ENCODE measurements at places on chromosomes 3 and 15.

DNA sequence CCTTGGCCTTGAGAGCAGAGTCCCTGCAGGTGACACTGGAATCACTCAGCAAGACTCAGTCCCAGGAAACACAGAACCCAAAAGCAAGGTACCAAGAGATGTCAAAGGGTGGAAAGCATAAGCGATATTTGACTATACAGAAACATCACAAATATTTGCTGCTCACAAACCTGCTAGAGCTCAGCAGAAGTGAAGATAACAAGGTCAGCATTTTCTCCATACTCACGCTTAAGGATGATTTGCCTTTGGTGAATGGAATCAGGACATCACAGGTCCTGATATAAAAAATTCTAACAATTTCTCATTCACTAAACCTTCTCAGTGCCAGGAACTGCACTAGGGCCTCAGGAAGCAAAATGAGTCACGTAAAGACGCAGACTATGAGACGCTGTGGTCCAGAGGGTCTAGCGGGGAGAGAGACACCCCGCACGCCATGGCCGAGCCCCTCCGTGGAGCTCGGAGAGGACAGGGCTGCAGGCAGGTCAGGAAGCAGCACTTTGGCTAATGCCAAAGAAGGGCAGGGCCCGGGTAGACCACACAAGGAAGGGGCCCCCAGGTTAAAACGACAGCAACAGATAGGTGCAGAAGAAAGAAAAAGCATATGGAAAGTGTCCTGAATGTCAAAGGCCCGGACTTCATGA lies 10.7 kb downstream of the PCSK6 start:
- no peak for DNase-seq

- DNase-seq = no peak
Measured at GRCh38 chr3:101861212-101861788, 12.0 kb downstream of the NFKBIZ start.

DNA sequence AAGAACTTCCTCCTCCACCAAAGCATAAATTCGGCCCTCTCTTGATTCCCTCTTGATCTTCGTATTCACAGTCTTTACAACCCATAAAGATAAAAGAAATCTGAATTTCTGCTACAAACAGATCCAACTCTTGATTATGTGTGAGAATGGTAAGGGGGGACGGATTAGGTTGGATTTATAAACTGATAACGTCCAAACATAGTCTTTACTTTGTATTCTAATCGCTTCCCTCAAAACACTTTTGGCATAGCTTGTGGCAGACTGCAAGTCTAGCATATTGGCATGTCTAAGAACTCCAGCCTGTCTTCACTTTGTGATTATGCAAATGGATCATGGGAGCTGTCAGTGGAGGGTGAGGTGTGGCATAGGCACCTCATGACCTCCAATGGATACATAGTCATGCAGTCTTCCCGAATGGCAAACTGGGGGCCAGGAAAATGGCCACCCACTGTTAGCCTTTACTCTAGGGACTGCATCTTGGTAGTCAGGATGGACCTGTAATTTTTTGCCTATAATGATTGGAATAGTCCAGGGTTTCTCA lies 24.3 kb upstream of the GPR171 start:
- DNase-seq = no peak

GRCh38 chr3:180707896-180708295 lies 28.6 kb upstream of the CCDC39 start:
- no peak for DNase-seq

GRCh38 chr15:79311901-79312553 lies 1.1 kb downstream of the TMED3 start:
- DNase-seq = no peak

GRCh38 chr3:171184372-171184771 lies 157.9 kb upstream of the SLC2A2 start:
- DNase-seq = no peak

DNA sequence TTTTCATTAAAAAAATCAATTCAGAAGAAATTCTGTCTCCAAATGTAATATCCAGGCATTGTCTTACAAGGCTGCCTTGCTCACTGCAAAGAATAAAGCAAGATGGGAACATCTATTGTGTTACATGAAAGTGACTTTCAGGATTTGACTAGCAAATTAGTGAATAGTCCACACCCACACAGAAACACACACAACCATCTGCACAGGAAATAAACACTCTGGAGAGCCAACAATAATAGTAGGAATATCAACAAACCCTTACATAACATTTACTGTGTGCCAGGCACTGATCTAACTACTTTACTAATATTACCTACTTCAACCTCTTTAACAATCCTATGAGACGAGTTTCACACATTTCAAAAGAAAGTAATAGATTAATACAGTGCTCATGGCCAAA lies 28.9 kb upstream of the ZNF385D start:
- DNase-seq = no peak

- DNase-seq = peak; percentile 61
Measured at GRCh38 chr3:121660356-121661171, at the start of gene HCLS1. HCLS1 (minus strand) TSS chr3:121660903; CDS start chr3:121658347, 2,556 bp downstream.

- DNase-seq = no peak
Measured at GRCh38 chr3:172018364-172018763, 21.0 kb upstream of the FNDC3B start.

- DNase-seq = no peak
Measured at GRCh38 chr15:98154863-98155262, 194.4 kb downstream of the ARRDC4 start.

DNA sequence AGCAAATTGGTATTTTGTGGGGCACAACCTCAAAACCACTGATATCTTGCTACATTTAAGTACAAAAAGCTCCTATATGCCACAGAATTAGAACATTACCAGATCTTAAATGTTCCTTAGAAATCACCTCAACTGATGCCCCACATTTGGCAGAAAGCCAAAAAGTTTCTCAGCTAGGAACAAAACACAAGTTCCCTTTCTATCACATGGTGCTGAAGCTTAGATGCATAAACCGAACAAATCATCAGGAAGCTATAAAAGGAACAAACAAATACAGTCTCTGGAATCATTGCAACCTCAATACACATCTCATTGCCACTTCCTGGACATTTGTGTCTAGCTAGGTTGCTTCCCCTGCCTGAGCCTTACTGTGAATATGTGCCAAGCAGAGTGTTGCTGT lies 492.6 kb downstream of the LPP start:
- DNase-seq = no peak

DNA sequence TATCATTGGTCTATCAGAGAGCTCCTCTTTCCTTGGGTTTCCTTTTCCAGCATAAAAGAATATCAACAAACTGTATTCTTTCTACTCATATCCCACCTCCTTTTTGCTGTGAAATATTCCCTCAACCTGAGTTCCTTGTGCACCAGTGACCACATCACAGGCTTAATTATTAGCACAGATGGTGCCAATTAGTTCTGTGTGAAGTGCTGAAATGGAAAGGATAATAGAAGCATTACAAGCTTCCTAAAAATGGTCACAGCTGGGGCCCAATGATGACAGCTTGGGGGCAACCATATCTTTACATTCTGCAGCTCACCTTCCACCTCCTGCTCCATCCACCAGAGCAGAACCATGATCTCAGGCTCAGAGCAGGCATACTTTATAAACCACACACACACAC lies 84.6 kb downstream of the ANO10 start:
- no peak for DNase-seq

DNA sequence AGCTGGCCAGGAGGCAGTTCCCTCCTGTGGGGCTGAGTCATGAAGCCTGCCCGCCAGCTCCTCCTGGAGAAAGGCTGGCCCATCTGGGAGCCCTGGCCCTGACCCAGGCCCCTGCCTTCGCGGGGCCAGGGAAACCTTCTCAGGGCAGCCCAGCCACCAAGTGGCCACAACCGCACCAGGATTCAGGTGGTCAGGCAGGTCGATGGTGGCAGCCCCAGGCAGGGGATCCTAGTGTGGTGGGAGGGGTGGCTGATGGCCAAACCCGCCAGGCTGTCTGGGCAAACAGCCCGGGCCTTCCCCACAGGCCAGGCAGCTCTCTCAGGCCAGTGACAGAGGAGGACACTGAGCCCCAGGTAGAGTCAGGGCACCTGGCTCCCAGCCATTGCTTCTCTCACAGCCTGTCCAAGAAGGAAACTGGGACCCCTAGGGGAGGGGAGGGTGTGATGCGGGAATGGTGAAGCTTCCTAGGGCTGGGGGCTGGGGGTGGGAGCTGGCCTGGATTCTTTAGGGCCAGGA lies 1.2 kb downstream of the TWF2 start:
- no peak for DNase-seq

DNA sequence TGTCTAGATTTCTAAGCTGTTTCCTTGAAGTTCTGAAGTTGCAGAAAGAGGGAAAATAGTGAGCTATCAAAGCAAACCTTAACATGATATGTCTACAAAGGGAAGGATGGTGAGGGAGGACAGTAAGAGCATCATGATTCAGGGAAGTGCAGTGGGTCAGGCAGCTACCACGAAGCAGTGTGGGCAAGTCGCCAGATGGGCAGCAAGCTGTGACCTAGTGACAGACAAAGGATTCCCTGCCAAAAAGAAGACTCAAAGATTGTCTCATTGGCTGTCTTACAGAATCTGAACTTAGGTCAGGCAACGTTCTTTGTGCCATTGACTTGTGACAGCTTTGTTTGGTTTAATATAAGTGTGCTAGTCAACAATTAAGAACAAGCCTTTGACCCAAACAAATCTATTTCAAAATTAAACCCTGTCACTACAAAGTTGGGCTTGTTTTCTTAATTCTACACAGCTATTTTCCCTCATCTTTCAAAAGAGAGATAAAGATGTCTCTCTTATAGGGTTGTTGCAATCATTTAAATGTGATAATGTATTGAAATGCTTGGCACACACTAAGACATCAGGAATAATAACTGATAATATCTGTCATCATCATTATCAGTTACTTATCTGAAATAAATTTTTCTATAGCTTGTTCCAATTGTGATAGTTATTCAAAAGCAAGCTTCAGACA lies 153.3 kb downstream of the ECT2 start:
- no peak for DNase-seq

DNA sequence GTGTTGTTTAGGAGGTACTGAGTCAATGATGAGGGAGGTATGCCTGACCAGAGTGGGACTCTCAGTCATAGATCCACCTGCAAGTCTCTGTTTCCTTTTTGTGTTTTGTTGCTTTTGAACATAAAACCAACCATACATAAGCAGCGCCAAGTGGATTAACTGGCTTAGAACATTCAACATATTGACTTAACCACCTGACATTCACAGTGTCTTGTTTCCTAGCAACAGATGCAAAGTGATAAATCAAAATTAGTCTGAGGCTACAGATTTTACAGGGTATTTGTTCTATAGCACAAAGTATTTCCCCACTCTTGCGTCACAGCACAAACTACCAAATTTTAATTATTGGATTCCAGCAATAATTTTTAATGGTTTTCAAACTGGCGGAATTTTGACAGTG lies 283.8 kb downstream of the BBX start:
- no peak for DNase-seq

DNA sequence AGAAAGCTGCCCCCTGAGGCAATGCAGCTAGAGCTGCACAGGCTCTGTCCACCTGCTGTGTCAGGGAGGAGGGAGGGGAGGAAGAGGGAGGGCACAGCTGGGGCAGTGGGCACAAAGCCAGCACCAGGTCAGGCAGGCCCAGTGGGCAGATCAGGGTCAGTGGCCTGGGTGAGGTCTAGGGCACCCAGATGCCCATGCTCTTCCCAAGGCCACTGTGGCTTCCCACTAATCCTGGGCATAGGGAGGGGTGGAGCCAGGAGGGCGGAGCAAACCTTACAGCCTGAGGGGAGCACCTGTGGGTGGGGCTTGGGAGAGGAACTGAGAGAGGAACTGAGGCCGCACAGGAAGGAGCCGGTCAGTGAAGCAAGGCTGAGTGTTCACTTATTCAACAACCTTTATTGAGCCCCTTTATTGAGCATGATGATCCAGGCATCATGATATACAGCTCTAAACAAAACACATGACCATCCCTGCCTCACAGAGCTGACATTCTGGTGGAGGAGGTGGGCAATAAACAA lies 55.0 kb downstream of the RHCG start:
- DNase-seq = no peak

DNA sequence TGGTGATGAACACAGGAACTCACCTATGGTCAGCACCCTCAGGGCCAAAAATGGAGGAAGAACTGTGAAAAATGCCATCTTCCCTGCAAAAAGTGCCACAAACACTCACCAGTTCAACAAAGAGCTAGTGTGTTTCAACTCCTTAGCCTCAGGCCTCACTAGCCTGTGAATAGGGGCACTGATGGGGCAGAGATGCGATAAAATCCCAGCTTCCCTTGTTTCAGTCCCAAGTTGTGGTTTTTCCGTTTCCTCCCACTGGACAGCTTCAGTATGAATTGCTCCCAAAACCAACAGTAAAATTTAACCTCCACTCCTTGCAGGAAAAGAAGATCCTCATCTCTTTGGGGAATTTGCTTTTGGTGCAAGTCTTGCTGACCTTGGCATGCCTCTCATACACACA lies 117.4 kb upstream of the ADAMTS9 start:
- no peak for DNase-seq

GRCh38 chr3:1172644-1173043 lies 79.8 kb downstream of the CNTN6 start:
- no peak for DNase-seq

DNA sequence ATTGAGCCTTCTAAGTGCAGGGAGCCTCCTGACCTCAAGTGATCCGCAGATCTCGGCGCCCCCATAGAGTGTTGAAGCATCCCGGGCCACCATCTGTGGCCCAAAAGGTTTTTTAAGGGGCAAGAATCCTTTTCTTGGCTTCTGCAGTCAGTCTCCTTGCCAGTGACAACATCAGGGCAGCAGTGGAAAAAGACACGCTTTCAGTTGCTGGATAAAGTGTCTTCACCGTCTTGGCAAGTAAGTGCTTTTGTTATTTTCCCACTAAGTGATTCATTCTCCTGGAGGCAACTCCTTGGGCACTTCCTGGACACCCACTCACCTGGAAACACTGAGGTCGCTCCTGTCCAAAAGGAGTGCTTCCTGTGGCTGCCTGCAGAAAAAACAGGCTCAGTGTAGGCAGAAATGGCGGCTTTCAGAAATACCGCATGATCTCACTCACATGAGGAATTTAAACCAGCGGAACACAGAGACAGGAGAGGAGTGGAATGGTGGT lies 71.7 kb upstream of the ABHD2 start:
- no peak for DNase-seq

GRCh38 chr3:63908081-63908736 lies 4.0 kb downstream of the SCAANT1 start:
- no peak for DNase-seq

- DNase-seq = no peak
Measured at GRCh38 chr15:70431854-70432253, 331.5 kb downstream of the UACA start.

DNA sequence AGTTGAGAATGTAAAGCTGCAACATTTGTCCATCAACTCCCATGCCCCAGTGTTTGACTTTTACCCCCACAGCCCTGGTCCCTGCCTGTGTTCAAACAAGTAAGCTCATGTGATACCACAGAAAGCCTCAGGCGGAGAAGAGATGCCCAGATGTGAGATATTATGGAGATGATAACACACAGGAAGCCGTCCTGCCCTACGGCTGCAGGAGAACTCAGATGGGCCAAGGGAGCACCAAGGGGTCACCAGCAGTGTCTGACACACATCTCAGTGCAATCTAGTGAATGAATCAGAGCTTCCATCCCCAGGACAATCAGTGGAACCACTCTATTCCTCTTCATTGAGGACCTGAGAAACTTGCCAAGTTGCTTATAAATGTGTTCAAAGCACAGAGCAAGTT lies 14.0 kb upstream of the SPINK8 start:
- no peak for DNase-seq

GRCh38 chr3:29416514-29416913 lies 135.6 kb downstream of the RBMS3 start:
- no peak for DNase-seq

- DNase-seq = no peak
Measured at GRCh38 chr3:58317811-58318210, 11.5 kb downstream of the HTD2 start.

- DNase-seq = no peak
Measured at GRCh38 chr15:90818251-90819210, 49.9 kb upstream of the FURIN start.

Measured in activated gamma-delta T cell treated with Interleukin-2 at 50 U/mL for 16 hours (primary cell).